Ammon's horn (tissue), 1 donor: ENCODE measurements at places on chromosomes 2 and 18.

GRCh38 chr2:31371691-31372090 lies 42.9 kb downstream of the XDH start:
- no peak for DNase-seq

- DNase-seq, result no peak
Measured at GRCh38 chr18:10063489-10063888, 149.7 kb downstream of the VAPA start.

DNA sequence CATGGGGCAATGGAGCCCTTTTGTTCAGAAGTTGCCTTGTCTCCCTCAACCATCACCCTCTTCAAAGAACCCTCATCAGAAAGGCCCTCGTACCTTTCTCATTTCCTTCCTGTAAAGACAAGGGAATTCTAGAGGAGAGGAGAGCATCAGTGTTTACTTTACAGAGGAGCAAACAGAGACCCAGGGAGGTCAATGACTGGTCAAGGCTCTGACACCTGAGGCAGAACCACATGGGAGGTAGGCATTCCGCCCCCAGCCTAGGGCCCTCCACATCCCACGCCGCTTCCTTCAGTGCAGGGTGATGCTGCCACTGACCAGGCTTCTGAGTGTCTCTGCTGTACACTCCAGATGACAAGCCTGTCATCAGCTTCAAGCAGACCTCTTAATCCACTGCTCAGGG lies 104.7 kb downstream of the NRP2 start:
- no peak for DNase-seq

GRCh38 chr2:144774809-144775208 lies 254.9 kb upstream of the ZEB2 start:
- DNase-seq, result no peak

DNA sequence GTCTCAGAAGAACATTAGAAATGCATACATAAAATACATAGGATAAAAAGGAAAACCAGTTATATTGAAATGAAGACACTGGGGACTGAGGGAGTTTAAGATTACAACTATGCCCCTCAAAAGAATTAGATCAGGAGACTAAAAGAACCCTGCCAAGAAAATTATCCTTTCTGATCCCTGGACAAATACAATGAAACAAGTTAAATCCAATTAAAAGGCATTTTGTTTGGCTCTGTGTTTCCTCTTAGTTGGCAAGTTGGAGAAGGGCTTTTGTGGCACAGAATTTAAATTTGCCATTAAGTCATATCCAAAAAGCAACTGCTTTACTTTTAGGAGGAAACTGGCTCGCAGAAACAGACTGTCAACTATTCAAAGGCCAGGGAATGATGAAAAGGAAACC lies 99.1 kb upstream of the CD302 start:
- no peak for DNase-seq

GRCh38 chr2:185813707-185814106 lies 75.1 kb downstream of the FSIP2 start:
- no peak for DNase-seq

DNA sequence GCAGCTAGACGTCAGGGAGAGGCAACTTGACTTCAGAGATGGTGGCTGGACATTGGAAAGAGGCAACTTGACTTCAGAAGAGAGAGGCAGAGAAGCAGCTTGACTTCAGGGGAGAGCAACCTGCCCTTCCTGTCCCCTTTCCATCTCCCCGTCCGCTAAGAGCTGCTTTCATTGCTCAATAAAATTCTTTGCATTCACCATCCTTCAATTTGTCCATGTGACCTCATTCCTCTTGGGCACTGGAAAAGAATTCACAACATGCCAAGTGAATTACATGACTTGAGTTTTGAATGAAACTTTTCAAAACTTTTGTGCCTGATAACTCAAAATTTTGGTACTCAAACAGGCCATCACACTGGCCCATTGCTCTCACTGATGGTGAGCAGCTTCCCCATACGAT lies 158.9 kb downstream of the DPP4 start:
- no peak for DNase-seq

DNA sequence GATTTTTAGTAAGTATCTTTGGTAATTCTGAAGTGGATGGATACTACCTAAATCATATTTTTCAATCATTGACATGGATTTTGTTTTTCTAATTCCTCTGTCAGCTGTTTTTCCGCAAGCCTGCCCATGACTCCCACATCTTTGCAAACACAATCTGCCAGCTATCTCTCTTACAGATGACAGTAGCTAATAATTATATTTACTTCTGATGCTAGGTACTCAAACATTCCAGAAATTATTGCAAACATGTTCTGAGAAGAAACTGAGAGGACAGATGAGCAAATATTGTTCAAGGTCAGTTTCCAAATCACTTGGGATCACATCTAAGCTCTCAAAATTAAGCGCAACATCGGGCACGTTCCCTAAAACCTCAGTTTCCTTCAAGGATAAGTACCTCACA lies 270.0 kb upstream of the CDH19 start:
- peak; percentile 4 for DNase-seq

DNA sequence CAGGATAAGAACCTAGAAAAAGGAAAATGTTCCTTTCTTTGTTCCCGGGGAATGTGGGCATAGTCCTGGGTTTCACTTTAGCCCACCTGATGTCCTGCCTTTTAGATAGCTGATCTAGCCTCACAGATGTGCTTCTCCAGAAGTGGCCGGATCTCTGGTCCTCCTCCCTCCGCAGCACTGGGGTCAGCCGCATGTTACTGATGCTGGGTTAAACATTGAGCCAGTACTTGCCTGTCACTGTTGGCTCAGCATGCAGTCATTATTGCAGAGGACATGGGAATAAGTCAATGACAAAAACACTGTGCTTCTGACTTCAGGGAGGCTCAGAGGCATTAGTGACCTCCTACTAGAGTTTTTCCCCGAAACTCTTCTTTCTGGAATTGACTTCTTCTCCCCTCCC lies 27.6 kb downstream of the NCK2 start:
- DNase-seq, result no peak

DNA sequence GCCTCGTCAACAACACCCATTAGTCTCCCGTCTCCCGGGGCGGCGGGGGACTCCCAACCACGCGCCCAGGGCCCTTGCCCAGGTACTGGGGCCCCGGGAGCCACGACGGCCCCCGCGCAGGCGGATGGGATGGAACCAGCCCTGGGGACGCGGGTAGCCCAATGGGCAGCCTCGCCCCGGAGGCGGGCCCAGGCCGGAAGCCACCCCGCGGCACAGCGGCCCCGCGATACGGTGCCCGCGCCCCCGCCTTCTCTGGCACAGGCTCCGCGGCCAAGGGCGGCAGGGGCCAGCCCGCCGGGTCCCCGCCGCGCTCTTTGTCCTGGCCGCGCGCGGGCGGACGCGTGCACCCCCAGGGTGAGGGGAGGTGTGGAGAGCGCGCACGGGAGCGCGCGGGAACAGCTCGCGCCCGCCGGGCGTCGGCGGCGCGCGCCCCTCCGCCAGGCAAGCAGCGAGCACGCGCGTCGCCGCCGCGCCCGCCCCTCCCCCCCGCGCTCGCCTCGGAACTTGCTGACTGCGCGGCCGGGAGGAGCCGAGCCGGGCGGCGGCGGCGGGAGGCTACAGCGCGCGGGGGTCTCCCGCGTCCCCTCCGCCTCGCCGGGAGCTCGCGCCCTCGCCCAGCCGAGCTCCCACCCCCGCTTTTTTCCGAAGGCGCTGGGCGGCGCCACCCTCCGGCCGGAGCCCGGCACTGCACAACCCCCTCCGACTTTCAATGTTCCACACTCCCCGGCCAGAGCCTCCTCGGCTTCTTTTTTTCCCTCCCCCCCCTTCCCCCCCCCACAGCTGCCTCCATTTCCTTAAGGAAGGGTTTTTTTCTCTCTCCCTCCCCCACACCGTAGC lies at the start of gene UBE2E3:
UBE2E3 (plus strand) TSS at position 500 of the 837 bp plus-strand sequence. CDS start 1,438 bp downstream, outside the sequence.
- DNase-seq, result peak; percentile 84

GRCh38 chr18:47809420-47809819 lies 121.0 kb downstream of the SMAD2 start:
- no peak for DNase-seq

DNA sequence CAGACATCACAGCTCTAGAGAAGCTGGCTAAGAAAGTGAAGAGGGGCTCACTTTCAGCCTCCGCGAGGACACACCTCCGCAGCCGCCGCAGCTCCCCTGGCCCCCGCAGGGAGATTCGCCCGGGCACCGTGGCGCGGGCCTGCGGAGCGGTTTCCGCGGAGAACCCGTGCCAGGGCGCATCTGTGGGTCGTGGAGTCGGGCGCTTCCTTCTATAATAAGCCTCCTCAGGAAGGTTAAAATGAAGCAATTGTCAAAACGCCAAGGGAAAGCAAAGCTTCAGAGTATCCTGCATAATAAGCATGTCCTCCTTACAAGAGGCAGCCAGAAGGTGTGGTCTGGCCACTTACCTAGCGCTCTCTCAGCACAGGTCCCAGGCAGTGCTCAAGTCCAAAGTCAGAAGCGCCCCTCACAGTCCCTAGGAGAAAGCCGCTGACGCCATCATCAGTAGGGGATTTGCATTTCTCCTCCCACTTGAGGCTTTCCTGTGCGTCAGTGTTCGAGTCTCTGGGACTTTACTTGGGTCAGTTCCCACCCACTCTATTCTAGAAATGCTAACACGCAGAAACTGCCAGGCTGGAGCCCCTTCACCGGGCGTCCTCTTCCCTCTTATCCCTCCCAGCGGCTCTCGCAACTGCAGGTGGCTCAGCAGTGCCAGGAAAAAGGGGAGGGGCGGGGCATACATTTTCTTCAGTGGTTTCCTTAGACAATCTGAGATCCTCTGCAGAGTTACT lies at the start of gene STAT4:
STAT4 (minus strand) TSS at position 395 of the 731 bp plus-strand sequence. CDS start 2,791 bp downstream, outside the sequence.
- peak; percentile 32 for DNase-seq

GRCh38 chr18:23238651-23239349 lies 103.5 kb downstream of the CABLES1 start:
- no peak for DNase-seq

DNA sequence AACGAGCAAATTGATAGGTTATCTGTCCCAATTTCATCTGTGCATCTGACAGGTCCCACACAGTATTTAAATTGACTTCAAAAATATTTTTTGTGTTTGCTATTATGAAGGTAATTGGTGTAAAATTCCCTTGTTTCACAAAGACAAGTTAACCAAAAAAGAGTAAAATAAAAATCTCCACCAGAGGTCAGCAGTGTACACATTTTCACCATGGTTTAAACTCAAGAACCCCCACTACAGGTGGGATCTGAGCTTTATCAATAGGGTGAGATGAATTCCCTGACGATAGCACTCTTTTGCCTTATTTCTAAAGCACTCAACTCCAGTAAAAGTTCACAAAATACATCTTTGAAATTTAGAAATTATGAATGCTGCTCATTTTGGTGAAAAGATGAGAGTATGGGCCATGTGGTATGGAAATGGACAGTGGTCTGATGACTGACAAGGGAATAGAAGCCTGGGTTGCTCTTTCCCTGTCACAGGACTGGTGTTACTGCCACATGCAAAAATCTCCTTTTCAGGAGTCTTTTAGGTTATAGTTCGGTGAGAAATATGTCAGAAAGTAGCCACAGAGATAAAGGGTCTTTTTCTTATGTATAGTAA lies 68.0 kb downstream of the SERPINB8 start:
- no peak for DNase-seq

- no peak for DNase-seq
Measured at GRCh38 chr2:201452058-201452921, 750 bp downstream of the STRADB start.

- no peak for DNase-seq
Measured at GRCh38 chr2:208674919-208675318, 268.3 kb downstream of the PTH2R start.

GRCh38 chr2:236828820-236829219 lies 256.9 kb upstream of the COPS8 start:
- DNase-seq, result no peak

- no peak for DNase-seq
Measured at GRCh38 chr2:105416156-105416555, 17.3 kb upstream of the FHL2 start.

DNA sequence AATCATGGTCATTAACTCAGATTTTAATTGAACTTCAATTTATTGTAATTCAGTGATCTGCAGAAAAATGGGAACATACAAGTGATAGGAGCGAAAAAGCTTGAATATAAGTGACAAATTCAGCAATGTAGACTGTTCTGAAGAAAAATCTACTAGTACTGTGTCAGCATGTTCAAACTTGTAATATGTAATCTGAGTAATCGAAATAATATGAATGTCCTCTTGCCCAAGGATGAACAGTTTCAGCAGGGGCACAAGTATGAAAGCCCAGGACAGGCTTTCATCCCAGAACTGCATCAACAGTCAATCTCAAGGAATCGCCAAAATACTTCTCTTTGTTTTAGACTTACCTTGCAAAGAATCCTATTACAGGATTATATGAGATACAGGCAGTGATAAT lies 1110.5 kb downstream of the LRP1B start:
- no peak for DNase-seq

GRCh38 chr18:44093253-44093652 lies 587.4 kb upstream of the SETBP1 start:
- DNase-seq, result no peak

GRCh38 chr2:34291076-34291475 lies 692.0 kb upstream of the FAM98A start:
- no peak for DNase-seq

GRCh38 chr2:20431772-20432171 lies 15.1 kb upstream of the RHOB start:
- no peak for DNase-seq

GRCh38 chr2:186891185-186891621 lies 42.2 kb upstream of the ZSWIM2 start:
- DNase-seq, result no peak

GRCh38 chr18:21109936-21110712 lies 1.5 kb downstream of the ROCK1 start:
- DNase-seq, result no peak

DNA sequence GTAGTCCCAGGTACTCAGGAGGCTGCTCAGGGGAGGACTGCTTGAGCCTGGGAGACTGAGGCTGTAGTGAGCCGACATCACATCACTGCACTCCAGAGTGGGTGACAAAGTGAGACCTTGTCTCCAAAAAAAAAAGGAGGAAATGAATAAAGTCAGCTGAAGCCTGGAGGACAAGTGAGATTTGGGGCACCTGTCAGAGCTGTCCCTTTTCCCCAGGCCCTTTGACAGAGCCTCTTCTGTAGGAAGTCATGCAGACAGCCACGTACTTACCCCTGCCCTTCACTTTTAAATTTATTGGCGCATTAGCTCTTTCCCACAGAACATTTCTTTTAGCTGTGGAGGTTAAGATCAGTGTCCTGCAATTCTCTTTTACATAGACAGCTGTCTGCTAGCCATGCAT lies 151.0 kb upstream of the DNMT3A start:
- no peak for DNase-seq

GRCh38 chr2:168884975-168885374 lies 5.3 kb downstream of the SPC25 start:
- no peak for DNase-seq
